Tracheal epithelial cell (primary cell): ENCODE measurements at places on chromosomes 3 and 15. TPM values are rescaled to one million over a fixed set of nuclear protein-coding genes. Genes with fewer than 3 reads are reported as not detected.

Gene SPINK8
- not detected in 2 replicates for total RNA-seq

Gene LDHAL6B
- not detected in 2 replicates for total RNA-seq

Gene PHC3
- total RNA-seq = 14.9 and 22.8 TPM in 2 replicates

Gene SCAP
- 78.9 and 81.2 TPM in 2 replicates for total RNA-seq

Gene GOLGA6L10
- total RNA-seq = 0.24 and 0.43 TPM in 2 replicates

Gene VIPR1
- total RNA-seq = 3.4 and 7.9 TPM in 2 replicates

Gene MYH15
- total RNA-seq = under 0.01 and 0.21 TPM in 2 replicates
